ENCODE measurements at places on chromosomes 2 and 18. TPM values are rescaled to one million over a fixed set of nuclear protein-coding genes. Genes with fewer than 3 reads are reported as not detected.

The CDH20 gene
- not detected for total RNA-seq

The TMEM237 gene
- total RNA-seq, result 14.0 TPM

DNA sequence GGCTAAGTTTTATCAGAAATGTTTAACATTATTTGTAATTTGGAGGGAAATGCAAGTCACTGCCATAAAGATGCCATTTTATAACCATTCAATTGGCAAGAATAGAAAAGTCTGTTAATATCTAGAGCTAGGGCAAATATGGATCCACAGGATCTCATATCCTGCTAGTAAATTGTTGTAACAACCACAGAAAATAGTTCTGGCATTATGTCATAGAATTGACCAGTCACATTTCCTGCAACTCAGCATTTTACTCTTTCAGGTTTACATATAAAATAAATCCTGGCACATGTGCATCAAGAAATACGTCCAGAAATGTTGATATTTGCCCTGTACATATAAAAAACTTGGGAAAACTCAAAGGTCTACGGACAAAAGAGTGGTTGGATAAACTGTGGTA is 32.9 kb downstream of the OSBPL6 start:
- DNase-seq, result no peak

DNA sequence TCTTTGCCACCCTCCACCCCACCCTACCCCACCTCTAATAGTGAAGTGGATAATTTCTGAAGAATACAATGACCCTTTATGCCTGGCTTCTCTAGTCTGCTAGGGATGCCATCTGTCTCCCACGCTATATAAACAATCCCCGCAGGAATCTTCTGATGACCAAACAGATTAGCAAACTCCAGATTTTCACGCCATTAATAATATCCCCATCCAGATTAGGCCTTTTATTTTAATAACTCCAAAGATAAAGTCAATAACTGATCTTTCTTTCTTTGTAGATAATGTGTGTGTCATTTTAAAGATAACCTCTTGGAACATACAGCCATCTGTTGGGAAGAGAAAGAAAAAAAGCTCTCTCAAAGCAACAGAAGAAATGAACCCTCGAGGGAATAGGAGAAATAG is 47.9 kb upstream of the CCDC150 start:
- no peak for DNase-seq

- no peak for DNase-seq
Observed at GRCh38 chr2:9812945-9813311, 30.3 kb upstream of the TAF1B start.
